Vagina (tissue), 2 donors: ENCODE measurements at places on chromosomes 12 and 14.

DNA sequence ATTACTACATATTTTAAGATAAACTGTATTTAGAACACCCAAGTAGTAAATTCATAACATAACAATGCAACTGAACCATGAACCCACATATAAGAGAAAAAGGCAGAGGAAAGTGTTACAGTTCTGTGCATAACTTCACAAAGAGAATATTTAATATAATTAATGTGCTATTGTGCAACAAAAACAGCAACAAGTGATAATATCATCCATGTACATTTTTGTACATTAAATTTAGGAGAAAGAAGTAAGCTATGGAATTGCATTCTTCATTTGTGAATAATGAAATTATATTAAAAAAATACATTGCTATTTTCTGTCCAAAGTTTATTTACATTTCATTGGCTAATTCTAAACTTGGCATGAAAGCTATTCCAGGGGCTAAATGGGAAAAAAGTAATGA is 72.6 kb downstream of the PLEKHG7 start:
- DNase-seq = no peak

- DNase-seq = no peak
Observed at GRCh38 chr14:76948213-76948947, 80.1 kb downstream of the IRF2BPL start.

DNA sequence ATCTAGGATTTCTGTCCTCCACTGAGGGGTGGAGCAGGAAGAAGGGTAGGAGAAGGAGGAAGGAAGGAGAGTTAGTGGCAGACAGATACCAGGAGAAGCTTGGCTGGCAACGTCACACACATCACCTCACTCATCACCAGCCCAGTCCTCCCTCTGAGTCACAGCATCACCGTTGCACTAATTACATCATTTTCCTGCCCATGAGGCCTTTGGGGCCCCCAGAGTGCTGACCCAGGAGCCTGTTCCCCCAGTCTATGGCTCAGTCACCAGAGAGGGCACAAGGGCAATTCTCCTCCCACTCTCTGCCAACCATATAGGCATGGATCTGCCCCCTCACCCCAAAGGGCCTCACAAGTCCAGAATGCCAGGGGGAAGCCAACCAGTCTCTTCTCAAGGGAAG is 4.6 kb downstream of the RND1 start:
- no peak for DNase-seq

DNA sequence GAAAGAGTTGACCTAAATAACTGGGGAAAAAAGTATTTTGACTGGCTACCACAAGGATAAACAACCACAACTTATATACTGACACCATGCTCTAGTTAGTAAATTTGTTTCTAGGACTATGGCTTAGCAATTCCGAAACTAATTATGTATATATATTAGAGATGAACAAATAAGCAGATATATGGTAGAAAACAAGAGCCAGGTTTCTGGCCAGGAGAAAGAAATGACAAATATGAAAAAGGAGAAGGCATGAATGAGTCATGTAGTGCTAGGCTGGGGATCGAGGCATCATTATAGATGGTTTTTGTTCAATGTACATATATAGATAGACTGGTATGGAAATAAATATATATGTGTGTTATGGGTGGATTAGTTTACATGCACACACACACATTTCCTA is 5.5 kb upstream of the LRRC74A start:
- DNase-seq = no peak

- DNase-seq = no peak
Observed at GRCh38 chr12:71158361-71158882, 623 bp upstream of the TSPAN8 start.

GRCh38 chr12:2958432-2959191 is 585 bp upstream of the TEAD4 start:
- no peak for DNase-seq

- DNase-seq = no peak
Observed at GRCh38 chr12:78181544-78182162, 351.0 kb downstream of the NAV3 start.

- DNase-seq = no peak
Observed at GRCh38 chr12:12070674-12071656, at the start of gene BCL2L14. BCL2L14 (plus strand) TSS chr12:12070939; CDS start chr12:12079306, 8,367 bp downstream.

DNA sequence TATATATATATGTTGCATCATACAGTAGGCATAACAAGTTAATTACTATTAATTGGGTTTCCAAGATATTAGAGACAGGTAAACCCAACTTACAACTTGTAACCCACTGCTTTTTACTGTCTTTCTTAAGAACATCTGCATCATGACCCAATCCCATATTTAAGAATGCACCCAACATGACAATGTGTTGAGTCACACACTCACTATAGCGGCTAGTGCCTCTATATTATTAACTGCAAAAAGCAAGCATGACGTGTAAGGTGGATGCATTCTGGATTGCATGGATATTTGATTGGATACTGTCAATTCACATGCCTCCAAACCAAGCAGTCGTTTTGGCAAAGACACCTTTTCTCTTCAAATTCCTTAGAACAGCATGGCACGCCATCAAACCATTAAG is 68.2 kb downstream of the KSR2 start:
- no peak for DNase-seq

DNA sequence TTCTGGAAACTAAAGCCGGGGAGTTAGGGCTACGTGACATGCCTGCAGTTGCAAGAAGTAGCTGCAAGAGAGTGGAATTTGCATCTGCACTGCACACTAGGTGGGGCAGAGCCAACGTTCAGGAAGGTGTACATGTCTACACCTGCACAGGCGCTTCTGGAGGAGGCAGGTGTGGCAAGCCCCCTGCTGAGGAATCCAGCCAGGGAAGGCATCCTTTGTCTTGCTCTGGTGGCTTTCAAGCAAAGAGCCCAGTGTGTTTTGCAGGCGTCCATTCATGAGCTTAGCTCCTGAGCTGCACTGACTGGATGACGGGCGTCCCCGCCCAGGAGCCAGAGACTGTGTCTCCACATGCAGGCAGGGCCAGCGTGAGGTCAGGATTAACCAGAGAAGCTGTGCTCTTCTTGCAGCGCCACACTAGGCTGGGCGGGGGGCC is 116.3 kb downstream of the ZFP36L1 start:
- no peak for DNase-seq

DNA sequence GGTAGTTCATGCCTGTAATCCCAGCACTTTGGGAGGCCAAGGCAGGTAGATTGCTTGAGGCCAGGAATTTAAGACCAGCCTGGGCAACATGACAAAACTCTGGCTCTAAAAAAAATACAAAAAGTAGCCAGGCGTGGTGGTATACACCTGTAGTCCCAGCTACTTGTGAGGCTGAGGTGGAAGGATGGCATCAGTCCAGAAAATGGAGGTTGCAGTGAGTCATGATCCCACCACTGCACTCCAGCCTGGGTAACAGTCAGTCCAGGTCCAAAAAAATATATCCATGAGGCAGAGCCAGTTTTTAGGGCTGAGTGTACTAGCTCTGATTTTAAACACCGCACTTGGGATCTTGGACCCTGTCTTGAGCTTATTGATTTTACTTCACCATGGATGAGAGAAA is 30.6 kb upstream of the FICD start:
- no peak for DNase-seq

DNA sequence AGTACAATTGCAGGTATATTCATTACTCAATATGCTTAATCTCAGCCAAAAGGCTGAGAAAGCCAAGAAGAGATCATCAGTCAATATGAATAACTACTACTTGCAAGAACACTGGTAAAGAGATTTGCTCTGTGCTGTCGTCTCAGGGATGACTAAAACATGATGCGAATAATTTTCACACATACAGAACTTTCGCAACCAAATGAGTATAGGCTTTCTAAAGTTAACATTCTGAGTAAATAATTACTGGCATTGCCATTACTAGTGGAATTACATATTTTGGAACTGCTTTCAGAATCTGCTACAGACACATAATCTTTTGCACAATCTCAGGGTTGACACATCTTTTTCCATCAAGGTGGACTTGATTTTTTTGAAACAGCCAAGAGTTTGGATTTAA is 24.7 kb downstream of the NCKAP1L start:
- no peak for DNase-seq

DNA sequence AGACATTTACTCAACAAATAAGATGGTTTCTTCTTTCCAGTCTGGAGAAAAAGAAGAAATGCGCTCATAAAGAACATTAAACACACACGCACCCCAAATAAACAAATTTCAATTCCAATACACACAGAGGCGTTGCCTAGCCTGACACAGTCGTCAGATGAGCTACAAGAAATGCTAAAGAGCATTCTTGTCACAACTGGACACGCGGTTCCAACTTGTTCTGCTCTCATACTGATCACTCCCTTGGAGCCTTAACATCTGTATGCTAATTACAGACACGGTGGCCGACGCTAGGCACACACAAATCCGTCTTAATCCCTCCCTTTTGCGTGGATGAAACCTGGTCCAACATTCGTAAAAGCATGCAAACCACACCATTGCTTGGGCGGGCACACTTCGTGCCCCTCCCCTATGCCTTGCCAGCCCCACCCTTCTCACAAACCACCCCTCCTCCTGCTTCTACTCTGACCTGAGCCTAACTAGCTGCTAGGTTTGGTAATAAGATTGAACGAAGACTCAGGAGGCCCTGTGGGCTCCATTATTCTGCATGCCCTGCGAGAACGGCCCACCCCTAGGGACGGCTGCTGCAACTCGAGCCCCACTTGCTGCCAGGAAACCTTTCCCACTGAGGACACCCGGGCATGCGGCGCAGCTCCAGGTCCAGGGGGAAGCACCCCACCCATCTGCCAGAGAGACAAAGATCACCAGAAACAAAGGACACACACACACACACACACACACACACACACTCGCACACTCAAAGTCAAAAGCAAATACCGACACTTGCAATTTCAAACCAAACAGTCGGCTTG is 1.2 kb downstream of the KCNK10 start:
- no peak for DNase-seq
